ENCODE measurements at places on chromosomes 3 and 15.

DNA sequence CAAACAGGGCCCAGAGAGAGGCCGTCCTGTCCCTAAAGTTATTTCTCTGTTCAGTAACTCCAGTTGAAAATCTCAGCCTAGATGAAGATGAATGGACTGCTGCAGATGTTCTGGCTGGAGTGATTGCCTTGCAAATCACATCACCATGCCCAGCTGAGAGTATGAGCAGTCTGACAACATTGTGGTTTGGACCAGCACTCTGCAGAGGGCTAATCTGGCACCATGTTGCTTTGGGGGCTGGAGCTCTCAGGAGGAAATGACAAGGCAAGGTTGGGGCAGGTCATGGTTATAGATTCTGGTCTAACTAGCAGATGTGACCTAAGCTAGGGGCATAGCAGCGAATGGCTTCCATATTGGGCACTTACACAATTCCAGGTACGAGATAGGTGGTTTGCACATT, 314.2 kb downstream of the CLSTN2 start:
- no peak for DNase-seq

GRCh38 chr3:156330415-156330814, 210.0 kb downstream of the KCNAB1 start:
- no peak for DNase-seq

DNA sequence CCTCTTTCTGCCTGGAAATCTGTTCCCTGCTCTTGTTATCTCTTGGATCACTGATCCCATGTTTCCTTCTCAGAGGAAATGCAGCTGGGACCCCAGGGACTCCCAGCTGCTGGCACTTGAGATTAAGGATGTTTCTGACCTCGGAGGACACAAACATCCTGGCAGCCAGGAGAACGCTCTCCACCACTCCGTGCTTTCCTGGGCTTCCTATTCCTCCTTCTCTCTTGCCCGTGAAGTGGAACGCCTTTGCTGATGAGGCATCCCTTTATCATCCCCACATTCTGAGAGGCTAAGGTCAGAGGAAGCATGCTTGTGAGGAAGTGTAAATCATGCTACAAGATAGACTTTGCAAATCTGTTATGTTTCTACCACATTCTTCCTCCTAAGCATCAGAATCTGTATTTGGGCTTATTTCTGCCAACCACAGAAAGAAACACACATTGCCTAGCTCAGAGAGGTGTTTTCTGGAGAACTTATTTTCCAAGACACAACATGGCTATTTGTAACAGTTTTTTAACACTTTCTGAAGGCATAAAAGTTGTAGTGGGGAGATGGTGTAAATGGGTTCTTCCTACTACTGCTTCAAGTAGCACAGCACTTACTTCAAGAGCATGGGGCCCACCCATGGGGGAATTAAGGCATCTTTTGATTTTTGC, 25.6 kb upstream of the LDHAL6B start:
- no peak for DNase-seq

DNA sequence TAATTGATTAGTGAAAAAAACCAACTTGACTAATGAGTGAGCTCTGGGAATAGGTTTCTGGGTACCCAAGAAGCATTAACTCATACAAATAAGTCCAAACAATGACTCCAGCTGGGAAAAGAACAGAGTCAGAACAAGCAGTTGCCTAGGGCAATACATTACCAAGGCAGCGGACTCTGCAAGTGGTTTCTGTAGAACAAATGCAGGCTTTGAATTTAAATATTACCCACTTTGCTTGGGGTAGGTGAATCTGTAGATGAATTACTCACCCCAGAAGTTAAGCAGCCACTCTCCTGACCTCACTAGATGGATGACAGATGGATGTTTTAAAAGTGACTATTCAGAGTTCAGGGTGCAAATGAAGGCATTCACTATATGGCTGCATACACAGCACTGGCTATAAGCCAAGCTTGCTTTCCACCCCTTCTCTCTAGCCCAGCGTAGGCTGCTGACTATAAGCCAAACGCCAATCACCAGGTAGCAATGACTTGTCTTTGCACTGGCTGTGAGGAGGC, 73.1 kb upstream of the BHLHE40 start:
- DNase-seq: no peak

- no peak for DNase-seq
Measured at GRCh38 chr3:62041681-62042080, 331.7 kb downstream of the FEZF2 start.

DNA sequence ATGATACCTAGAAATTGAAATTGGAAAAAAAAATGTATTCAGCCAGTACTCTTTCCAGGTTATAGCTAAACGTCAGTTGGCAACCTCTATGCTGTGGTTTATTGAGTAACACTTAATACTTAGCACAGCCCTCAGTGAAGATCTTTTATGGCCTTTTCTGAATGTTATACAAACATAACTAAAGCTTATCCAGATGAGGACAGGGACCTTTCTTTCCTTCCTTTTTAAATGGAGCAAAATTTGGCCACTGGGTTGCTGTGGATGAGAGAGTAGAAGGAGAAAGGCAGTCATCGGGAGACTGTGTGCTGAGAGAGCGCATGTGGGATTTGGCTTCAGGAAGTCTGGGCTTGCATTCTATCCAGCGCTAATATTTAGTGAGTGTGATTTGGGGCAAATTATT, 36.1 kb downstream of the IGF1R start:
- no peak for DNase-seq

GRCh38 chr3:162007722-162008121, 511.1 kb downstream of the OTOL1 start:
- DNase-seq: no peak

DNA sequence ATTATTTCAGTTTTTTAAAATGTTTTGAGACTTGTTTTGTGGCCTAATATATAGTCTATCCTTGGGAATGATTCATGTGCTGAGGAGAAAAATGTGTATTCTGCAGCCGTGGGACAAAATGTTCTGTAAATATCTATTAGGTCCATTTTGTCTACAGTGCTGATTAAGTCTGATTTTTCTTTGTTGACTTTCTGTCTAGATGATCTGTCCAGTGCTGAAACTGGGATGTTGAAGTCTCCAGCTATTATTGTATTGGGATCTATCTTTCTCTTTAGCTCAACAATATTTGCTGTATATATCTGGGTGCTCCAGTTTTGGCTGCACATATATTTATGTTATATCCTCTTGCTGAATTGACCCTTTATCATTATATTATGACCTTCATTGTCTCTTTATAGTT, 85.2 kb downstream of the UBE2E2 start:
- DNase-seq: no peak

DNA sequence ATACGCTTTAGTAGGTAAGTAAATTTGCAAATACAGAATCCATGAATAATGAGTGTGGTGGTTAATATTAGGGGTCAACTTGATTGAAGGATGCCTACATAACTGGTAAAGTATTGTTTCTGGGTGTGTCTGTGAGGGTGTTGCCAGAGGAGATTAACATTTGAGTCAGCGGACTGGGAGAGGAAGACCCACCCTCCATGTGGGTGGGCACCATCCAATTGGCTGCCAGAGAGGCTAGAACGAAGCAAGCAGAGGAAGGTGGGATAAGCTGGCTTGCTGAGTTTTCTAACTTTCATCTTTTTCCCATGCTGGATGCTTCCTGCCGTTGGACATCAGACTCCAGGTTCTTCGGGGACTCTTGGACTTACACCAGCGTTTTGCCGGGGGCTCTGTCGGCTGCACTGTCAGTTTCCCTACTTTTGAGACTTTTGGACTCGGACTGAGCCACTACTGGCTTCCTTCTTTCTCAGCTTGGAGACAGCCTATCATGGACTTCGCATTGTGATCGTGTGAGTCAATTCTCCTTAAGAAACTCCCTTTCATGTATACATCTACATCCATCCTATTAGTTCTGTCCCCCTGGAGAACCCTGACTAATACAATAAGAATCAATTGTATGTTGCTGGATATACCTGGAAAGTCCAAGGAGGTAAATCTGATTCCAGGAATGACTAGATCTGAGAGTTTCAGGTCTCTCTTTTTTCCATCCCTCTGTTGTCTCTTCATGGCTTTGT, 25.8 kb upstream of the NEDD4 start:
- DNase-seq: no peak

- DNase-seq: no peak
Measured at GRCh38 chr3:27323087-27323570, 46.1 kb downstream of the NEK10 start.

All from vagina (tissue), 2 donors.